Cardiac septum (tissue), 1 donor: ENCODE measurements at places on chromosomes 5 and 9.

- no peak for DNase-seq
These were observed 204.5 kb downstream of the CWC27 start for GRCh38 chr5:64973215-64973614.

GRCh38 chr9:75185585-75186170 is 97.4 kb downstream of the OSTF1 start:
- no peak for DNase-seq

DNA sequence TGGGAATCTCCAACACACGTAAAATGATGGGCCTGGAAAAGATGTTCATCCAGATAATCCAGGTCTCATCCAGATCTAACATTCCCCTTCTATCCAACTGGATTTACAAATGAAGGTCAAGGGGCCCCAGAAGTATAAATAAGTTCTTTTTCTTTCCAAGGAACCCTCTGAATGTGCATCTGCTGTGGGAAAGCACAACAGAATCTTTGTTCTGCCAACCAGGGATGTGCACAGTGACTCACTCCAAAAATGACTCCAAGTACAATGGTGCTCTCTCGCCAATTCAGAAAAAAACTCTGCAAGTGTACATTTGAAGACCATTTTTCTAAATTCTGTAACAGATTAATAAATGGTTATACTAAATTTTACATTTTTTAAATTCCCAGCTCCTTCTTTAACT is 12.4 kb downstream of the RAPGEF6 start:
- no peak for DNase-seq

DNA sequence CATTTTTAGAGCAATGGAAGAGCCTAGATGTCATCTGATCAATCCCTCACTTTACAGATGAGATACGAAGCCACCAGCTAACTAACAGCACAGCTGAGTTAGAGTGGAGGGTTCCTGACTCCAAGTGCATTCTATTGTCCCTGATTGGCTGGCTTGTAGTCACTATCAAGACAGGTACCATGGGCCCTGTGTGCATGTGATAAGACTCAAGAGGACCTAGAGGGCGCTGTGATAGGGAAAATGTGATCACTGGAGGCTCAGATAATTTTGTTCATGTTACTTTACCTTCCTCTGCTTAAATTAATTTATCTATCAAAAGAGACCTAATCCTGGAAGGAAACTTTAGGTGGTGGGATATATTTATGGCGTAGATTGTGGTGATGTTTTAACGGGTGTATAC is 19.5 kb upstream of the SNAPC3 start:
- DNase-seq, result no peak

GRCh38 chr5:79831381-79832309 is 142.0 kb downstream of the CMYA5 start:
- no peak for DNase-seq

- no peak for DNase-seq
These were observed 15.1 kb downstream of the PDLIM4 start for GRCh38 chr5:132272311-132273210.

DNA sequence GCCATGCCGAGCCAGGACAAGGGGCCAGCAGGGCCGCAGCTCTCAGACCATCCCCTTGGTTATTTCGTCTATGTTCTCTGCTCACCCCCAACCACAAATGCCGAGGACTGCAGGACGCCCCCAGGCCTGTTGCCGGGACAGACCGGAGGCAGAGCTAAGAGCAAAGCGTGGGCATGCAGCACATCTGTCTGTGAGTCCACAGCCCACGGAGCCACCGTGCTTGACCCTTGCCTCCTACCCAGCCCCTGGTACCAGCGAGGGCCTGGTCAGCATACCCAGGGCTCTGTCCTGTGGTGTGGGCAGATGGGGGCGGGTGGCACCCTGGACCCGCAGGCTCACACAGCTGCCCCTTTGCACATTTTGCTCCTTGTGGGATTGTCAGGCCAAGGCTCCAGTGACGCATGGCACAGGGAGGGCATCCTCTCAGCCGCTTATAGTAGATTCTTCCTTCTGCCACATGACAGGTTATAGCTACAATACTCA is 4.7 kb downstream of the BRD3 start:
- no peak for DNase-seq

GRCh38 chr5:60243713-60244112 is 350.2 kb upstream of the PDE4D start:
- DNase-seq, result no peak
